H4 (cell line): ENCODE measurements at places on chromosomes 13 and 19. TPM values are rescaled to one million over a fixed set of nuclear protein-coding genes. Genes with fewer than 3 reads are reported as not detected.

Gene PTOV1
- 99.9 and 101 TPM in 2 replicates for total RNA-seq

Gene GARIN5A
- 2.9 and 8.6 TPM in 2 replicates for total RNA-seq

Gene LILRA1
- not detected in 2 replicates for total RNA-seq

Gene CILP2
- 0.08 and 0.23 TPM in 2 replicates for total RNA-seq

Gene RFPL4A
- 7.7 and 12.4 TPM in 2 replicates for total RNA-seq

Gene CYP2A7
- not detected in 2 replicates for total RNA-seq
